GM12892 (cell line): ENCODE measurements at places on chromosomes 16 and 17.

DNA sequence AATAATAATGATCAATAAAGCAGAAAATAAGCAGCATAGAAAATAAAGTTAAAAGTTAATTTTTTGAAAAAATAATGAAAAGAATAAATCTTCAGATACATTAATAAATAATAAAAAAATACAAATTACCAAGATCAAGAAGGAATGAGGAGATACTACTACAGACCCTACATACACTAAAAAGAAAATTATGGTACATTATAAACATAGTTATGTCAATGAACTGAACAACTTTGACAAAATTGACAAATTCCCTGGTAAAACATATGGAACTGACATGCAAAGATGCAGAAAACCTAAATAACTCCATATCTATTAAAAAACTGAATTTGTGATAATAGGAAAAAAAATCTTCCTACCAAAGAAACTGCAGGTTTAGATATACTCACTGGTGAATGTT, 456.7 kb downstream of the PMP22 start:
- no peak for DNase-seq

GRCh38 chr17:82428546-82428945, 10.2 kb upstream of the OGFOD3 start:
- DNase-seq: no peak

DNA sequence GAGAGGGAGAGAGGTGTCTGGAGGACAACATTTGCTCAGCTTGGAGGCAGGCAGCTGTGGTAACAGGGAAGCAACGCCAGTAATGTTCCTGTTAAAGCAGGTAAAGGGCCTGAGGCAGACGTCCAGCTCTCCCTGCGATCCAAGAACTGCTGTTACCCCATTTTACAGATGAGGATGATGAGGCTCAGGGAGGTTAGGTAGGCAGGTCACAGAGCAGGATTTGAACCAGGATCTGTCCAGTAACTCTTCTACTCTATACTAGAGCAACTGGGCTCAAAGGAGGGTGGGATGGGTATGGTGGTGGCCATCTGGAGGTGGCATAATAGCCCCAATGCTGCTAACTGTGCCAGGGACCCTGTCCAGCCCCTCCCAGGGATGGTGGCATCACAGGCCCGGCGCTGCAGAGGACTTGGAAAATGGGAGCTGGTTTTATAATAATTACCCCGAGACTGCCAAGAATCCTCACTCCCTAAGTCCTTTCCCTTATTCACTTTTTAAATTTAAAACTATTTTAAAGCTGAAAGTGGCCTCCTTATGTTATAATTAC, 12.0 kb downstream of the CA7 start:
- no peak for DNase-seq

DNA sequence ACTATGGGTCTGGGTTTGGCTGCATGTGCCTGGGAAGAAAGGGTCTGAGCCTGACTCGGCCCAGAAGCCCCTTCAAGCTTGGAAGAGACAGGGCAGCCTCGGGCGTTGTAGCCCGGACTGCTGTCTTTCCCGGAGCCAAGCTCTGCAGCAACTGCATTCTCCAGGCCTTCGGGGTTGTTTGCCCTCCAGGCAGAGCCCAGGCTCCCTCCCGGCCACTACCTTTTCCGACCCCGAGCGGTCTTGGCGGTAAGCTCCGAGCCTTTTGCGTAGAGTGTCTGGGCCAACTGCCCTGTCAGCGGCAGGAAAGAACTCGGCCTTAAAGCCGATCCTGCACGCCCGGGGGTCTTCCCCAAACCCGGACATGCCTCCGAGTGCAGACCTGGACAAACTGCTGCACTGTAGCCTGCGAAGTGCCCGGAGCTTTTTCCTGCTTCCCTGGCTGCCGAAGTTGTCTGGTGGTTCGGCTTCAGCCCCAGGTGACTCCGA, 1.3 kb downstream of the LHX1 start:
- DNase-seq: no peak

DNA sequence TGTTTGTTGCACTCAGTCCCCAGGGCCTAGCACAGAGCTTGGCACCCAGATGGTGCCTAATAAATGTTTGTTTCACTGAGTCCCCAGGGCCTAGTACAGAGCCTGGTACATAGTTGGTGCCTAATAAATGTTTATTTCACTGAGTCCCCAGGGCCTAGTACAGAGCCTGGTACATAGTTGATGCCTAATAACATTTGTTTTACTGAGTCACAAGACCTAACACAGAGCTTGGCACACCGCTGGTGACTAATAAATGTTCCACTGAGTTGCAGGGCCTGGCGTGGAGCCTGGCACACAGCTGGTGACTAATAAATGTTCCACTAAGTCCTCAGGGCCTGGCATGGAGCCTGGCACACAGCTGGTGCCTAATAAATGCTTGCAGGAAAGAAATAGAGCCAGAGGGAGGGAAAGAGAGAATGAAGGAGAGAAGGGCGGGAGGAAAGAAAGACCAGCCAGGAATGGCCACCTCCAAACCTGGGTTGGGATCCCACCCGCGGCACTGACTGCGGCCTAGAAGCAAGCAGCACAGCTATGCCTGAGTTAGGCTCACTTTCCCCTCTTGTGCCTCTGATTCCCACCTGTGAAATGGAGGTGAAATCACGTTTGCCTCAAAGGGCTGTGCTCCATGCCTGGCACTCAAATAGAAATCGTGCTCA, 7.5 kb downstream of the SLC5A11 start:
- DNase-seq: no peak

DNA sequence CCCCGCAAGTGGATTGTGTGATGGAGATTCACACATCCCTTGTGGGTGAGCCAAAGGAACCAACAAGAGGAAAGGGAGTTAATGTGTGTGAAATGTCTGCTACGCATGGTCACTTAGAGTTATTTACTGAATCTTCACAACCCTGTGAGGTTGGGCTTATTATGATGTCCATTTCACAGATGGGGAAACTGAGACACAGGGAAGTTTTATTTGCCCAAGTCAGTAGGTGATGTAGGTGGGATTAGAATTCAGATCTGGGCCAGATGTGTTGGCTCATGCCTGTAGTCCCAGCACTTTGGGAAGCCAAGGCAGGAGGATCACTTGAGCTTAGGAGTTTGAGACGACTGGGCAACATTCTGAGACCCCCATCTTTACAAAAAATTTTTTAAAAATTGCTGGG, 11.6 kb upstream of the DLX4 start:
- no peak for DNase-seq

DNA sequence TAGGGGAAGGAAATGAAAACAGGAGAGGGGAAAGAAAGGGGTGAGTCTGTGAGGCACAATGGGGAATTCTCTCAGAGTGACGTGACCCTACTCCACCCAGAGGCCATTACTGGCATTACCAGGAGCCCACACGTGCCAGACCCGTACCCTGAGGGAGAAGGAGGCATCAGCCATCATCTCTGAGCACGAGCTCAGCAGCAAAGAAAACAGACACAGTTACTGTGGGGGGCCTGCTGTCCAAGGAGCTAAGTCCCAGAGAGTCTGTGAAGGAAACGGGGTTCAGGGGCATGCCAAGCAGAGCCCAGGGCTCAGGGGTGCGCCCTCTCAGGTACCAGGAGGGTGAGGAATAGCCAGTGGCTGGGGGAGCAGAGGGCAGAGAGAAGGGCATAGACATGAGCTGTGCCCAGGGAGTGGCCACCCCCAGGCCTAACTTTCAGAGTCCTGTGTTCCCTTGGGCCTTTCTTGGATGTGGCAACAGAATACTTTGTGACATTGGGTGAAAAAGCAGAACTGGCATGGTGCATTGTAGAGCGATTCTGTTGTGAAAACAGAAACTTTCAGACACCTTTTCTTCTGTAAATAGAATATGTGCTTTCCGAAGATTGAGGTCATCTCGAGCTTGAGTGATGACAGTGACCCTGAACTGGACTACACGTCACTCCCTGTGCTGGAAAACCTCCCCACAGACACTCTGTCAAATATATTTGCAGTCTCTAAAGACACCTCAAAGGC, 11.3 kb downstream of the TAF1C start:
- no peak for DNase-seq

DNA sequence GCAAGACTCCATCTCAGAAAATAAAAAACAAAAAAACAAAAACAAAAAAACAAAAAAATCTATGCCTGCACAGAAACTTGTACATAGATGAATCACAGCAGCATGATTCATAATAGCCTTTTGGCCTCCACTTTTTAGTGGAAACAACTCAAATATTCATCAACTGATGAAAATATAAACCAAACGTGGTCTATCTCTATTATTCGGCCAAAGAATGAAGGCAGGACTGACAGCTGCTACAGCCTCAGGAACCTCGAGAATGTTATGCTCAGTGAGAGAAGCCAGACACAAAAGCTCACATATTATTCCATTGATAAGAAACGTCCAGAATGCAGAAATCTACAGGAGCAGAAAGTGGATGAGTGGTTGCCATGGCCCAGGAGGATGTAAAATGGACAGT, 19.8 kb downstream of the PPL start:
- no peak for DNase-seq

DNA sequence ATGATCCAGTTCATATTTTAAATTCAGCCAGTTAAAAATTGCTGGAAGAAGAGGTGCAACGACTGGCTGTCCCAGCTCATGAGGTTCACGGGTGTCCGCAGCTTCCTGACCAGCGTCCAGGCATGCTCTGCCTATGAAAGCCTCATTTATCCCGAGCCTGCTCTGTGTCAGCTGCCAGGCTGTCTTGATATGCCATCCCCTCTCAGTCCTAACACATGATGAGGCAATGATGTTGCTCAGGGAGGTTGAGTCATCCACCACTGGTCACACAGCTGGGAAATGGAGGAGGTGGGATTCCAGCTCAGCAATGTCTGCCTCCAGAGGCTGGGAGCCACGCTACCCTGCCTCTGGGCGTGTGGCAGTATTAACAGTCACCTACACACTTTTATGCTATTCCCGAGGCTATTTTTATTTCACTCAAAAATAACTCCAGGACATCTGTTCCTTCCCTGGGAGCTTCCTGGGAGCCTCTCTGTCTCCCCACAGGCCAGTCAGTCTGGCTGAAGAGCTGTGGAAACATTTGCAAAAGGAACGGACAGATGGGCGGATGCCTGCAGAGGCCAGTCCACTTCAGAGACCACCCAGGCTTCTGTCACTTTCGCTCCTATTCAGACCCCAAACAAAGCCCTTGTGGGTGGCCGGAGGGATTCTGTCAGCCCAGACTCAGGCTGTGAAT, 22.5 kb downstream of the RAB11FIP4 start:
- no peak for DNase-seq

- DNase-seq: no peak
These were observed 113.8 kb downstream of the ABCC12 start for GRCh38 chr16:48041981-48042421.

- no peak for DNase-seq
These were observed 6.8 kb upstream of the ITGAD start for GRCh38 chr16:31386157-31386984.

- DNase-seq: no peak
These were observed 178.7 kb downstream of the GRIN2A start for GRCh38 chr16:10003486-10003885.

DNA sequence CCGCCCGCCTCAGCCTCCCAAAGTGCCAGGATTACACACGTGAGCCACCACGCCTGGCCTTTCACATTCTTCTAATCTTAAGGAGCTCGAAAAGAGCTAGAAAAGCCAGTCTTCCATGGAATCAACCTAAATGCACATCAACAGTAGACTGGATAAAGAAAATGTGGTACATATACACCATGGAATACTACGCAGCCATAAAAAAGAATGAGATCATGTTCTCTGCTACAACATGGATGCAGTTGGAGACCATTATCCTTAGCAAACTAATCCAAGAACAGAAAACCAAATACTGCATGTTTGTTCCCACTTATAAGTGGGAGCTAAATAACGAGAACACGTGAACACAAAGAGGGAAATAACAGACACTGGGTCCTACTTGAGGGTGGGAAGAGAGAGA, 3.1 kb downstream of the CTC1 start:
- DNase-seq: no peak

DNA sequence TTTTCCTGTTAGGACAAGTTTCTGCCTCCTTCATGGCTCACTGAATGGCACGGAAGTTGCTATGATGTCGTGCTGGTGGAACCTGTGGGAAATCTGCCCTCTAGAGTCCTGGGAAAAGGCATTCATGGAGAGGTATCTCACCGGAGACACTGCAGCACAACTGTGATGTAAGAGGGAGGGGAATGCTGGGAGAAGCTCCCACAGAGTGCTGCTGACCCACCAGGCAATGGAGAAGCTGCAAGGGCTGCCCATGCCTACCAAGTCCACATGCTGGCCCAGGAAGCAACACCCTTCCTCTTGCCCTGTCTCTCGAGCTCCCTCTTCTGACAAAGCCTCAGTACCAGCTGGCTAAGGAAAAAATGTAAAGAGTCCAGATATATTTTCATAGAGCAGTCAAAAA, 45.2 kb upstream of the SLC5A11 start:
- DNase-seq: no peak

DNA sequence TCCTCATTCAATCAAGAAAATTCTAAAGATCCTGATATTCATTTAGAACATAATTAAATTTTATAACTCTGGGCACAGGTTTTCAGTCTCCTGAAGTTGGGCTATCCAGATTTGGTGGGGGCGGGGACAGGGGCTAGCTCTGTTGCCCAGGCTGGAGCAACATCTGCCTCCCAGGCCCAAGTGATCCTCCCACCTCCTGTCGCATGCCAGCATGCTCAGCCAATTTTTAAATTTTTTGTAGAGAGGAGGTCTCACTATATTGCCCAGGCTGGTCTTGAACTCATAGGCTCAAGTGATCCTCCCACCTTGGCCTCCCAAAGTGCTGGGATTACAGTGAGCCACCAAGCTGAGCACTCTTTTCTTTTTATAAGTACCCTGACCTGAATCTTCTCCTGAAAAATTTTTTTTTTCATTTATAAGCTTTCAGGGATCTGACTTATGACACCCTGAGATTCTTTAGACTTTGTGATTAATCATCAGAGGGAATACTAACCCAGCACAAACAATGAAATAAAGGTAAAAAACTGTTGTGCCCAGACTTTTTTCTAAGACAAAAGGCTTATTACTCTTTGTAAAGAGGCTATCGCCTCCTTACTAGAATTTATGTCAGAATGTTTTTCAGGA, 62.6 kb downstream of the TUBD1 start:
- DNase-seq: no peak

DNA sequence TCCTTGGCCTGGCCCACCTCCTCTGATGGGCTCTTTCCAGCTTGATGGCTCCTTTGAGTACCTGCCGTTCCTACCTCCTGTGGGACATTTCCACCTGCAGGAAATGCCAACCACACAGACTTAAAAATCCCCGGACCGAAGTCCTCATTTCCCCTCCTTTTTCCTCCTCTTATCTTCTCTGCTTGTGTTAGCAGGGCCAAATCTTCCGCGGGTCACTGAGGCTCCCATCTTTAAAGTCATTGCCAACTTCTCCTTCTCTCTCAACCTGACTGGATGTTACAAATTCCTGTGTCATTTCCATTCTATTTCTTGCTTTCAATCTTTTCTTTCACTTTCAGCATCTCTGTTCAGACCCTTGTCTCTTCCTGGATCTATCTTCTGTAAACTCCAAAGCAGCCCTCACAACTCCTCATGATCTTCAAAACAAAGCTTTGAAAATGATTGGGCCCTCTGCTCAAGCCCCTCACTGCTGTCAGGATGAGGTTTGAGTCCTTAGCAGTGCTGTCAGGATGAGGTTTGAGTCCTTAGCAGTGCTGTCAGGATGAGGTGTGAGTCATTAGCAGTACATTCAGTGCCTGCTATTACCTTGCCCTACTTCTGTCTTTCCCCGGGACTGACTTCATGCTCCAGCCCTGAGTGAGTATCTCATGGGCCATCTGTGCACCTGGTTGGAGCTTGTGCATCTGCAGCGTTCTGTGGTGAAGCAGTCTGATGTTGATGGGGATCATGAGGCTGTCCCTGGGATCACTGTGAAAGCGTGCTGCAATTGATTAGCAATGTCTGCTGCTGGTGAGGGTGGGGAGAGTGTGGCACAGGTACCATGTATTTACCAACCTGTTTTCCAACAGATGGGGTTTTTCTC, 100.1 kb downstream of the IRF8 start:
- DNase-seq: no peak

- DNase-seq: no peak
These were observed 59.3 kb downstream of the CENPV start for GRCh38 chr17:16293931-16294330.
